ENCODE measurements at places on chromosomes 2 and 18. TPM values are rescaled to one million over a fixed set of nuclear protein-coding genes. Genes with fewer than 3 reads are reported as not detected.

PRSS56 gene
- not detected for total RNA-seq

HNRNPLL gene
- 57.5 TPM for total RNA-seq

SDC1 gene
- total RNA-seq = 74.3 TPM

MAP3K19 gene
- not detected for total RNA-seq
